ENCODE measurements at places on chromosomes 7 and 10. TPM values are rescaled to one million over a fixed set of nuclear protein-coding genes. Genes with fewer than 3 reads are reported as not detected.

DNA sequence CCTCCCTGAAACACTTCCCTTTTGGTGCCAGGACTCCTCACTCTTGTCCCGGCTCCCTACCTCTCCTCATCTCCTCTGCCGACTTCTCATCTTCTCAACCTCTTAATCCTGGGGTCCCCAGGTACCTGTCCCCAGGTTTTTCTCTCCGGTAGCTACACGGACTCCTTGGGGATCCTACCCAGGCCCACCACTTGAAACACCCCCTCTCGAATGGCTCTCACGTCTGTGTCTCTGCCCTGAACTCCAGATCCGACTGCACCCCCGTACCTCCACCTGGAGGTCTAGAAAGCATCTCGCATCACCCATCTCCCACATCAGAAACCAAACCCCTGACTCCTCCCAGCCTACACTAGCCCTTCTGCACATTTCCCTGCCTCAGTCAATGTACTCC is 4.8 kb downstream of the TBATA start:
- DNase-seq = no peak

- DNase-seq = no peak
Measured at GRCh38 chr10:88288320-88289059, 294.6 kb downstream of the RNLS start.

Gene ADRB1
- total RNA-seq = 1.1 TPM

Gene GDF2
- total RNA-seq = not detected

Gene HABP2
- not detected for total RNA-seq

Gene SYCE1
- total RNA-seq = not detected
